ENCODE measurements at places on chromosomes 12 and 14.

DNA sequence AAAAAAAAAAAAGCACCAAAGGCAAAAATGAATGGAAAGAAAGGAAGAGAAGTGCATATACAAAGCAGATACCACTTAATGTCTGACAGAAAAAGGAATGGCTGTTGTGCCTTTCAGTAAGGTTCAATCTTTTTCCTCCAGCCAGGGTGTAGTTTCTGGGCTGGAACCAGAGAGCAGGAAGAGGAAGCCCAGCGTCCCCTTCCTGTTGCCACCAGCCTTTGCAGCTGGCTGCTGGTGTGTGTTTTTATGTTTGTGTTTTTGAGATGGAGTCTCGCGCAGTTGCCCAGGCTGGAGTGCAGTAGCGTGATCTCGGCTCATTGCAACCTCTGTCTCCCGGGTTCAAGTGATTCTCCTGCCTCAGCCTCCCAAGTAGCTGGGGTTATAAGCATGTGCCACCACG, 64.6 kb upstream of the LTA4H start:
- DNase-seq: no peak

GRCh38 chr14:23033251-23033727, 1.4 kb downstream of the PSMB5 start:
- DNase-seq: no peak

GRCh38 chr14:69475194-69475818, 9.2 kb upstream of the PLEKHD1 start:
- peak; percentile 23 for DNase-seq

GRCh38 chr12:19964549-19964948, 403.8 kb upstream of the PDE3A start:
- DNase-seq: no peak

All from activated CD4-positive, alpha-beta T cell treated with anti-CD3 and anti-CD28 coated beads for 48 hours (primary cell).